ENCODE measurements at places on chromosomes 7 and 10.

GRCh38 chr10:132133005-132133404 is 53.7 kb upstream of the DPYSL4 start:
- DNase-seq: no peak

GRCh38 chr7:28871631-28872030 is 86.5 kb downstream of the TRIL start:
- no peak for DNase-seq

GRCh38 chr7:82697897-82698296 is 254.3 kb upstream of the CACNA2D1 start:
- no peak for DNase-seq

GRCh38 chr7:73908123-73908611 is 47.2 kb downstream of the TMEM270 start:
- no peak for DNase-seq

- DNase-seq: no peak
These were observed 320.2 kb downstream of the CDC14C start for GRCh38 chr7:49244543-49244942.

- DNase-seq: no peak
These were observed 37.8 kb upstream of the UBE2H start for GRCh38 chr7:129990403-129991192.

GRCh38 chr7:43583424-43584194 is 701 bp downstream of the STK17A start:
- DNase-seq: peak; percentile 54

- no peak for DNase-seq
These were observed 37.9 kb upstream of the ADD3 start for GRCh38 chr10:109969760-109970346.
